NAMALWA (cell line): ENCODE measurements at places on chromosomes 2 and 18.

GRCh38 chr2:26521913-26522180, 43.9 kb upstream of the OTOF start:
- no peak for DNase-seq

GRCh38 chr18:34604591-34604990, 105.5 kb upstream of the DTNA start:
- no peak for DNase-seq

GRCh38 chr2:98691303-98691702, 39.6 kb downstream of the MGAT4A start:
- no peak for DNase-seq

- DNase-seq, result no peak
These were observed 187.4 kb upstream of the NCKAP5 start for GRCh38 chr2:133755480-133756300.

DNA sequence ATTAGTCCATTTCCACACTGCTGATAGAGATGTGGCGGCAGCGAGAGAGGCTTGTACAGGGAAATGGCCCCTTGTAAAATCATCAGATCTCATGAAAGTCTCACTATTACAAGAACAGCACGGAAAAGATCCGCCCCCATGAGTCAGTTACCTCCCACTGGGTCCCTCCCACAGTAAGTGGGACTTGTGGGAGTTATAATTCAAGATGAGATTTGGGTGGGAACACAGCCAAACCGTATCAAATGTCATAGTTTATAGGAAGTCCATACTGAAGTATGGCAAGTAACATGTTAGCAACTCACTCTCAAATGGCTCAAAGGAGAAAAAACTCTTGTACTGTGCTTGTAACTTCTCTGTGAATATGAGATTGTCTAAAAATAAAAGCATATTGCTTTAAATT, 56.1 kb downstream of the FARP2 start:
- no peak for DNase-seq

- no peak for DNase-seq
These were observed 100.9 kb downstream of the TNS1 start for GRCh38 chr2:217901835-217902378.

- no peak for DNase-seq
These were observed 34.2 kb upstream of the CAB39 start for GRCh38 chr2:230678451-230678850.

GRCh38 chr2:158717366-158718195, 77.5 kb upstream of the DAPL1 start:
- no peak for DNase-seq

DNA sequence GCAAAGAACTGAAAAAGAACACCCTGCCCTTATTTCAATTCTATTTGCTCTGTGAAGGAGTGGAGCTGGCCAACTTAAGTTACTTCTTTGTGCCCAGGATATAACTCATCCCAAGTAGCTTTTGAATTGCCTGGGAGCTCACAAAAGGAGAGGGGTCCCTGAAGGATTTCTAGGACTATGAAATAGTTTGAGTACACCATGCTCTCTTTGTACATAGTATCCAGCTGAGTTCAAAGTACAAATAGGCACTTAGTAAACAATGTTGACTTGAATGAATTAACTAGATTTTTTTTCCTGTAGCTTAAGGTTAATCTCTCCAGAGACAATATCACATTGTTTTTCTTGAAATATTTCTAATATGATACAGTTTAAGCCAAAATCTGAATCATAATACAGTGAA, 47.7 kb downstream of the ZC3H15 start:
- no peak for DNase-seq
